HTR-8/SVneo (cell line): ENCODE measurements at places on chromosomes 11 and 22.
A peak's percentile ranks its signal among the peaks of the same experiment; 100 is the strongest.

- no peak for DNase-seq
Observed at GRCh38 chr22:28279888-28280287, 360.8 kb upstream of the PITPNB start.

DNA sequence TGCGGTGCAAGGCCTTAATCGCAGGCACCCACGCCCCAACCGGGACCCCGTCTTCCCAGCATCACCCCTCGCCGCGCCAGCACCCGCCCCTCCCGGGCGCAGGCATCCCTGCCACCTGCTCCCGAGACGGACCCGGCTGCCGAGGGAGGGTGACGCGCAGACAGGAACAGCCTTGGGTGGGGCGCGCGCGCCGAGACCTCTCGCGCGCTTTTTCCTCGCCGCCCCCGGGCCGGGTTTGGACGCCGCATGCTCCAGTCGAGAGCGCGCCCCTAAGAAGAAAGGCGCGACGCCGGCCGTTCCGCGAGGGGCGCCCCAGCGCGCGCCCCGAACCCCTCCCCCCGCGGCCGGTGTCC is 504 bp downstream of the CFL1 start:
- no peak for DNase-seq

DNA sequence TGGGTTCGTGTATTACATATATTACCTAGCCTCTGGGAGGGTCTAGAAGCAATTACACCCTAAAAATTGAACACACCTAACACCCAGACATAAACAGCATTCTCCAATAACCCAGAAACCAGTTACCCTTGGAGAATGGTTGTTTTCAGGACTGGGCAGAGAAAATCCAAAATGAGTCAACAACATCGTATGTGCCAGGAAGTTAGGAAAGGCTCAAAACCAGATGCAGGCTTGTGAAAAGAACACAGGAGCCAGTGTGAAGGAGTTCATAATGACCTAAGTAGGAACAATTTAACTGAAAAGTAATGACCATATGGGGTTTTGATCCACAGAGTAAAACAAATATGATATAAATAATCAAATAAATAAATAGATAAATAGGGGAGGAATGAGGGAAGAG is 5.1 kb upstream of the CLPB start:
- no peak for DNase-seq

DNA sequence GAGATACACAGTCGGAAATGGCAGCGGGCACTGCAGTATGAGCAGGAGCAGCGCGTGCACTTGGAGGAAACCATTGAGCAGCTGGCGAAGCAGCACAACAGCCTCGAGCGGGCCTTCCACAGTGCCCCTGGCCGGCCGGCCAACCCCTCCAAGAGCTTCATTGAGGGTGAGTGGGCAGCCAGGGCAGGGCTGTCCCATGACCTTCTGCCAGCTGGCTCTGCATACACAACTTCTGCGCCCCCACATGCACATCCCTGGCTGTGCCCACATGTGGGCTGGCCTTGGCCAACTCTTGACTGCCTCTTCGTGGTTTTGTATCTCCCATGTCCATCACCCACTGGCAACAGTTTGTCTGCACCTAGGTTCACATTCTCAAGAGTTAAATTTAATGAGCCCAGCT is 81.1 kb downstream of the MORC2 start:
- DNase-seq, result no peak

DNA sequence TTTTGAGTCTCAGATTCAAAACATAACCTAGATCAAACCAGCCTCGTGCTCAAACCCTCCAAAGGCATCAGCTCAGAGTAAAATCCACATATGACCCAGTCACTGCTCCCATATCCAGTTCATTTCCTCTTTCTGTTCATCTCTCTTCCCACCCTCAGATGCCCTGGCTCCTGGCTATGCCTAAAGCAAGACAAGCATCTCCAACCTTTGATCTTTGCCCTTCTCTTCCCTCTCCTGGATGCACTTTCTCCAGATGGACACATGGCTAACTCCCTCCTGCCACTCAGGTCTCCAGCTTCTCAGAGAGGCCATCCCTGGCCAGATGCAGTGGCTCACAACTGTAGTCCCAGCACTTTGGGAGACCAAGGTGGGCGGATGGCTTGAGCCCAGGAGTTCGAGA is 14.3 kb upstream of the CREB3L1 start:
- DNase-seq, result no peak

DNA sequence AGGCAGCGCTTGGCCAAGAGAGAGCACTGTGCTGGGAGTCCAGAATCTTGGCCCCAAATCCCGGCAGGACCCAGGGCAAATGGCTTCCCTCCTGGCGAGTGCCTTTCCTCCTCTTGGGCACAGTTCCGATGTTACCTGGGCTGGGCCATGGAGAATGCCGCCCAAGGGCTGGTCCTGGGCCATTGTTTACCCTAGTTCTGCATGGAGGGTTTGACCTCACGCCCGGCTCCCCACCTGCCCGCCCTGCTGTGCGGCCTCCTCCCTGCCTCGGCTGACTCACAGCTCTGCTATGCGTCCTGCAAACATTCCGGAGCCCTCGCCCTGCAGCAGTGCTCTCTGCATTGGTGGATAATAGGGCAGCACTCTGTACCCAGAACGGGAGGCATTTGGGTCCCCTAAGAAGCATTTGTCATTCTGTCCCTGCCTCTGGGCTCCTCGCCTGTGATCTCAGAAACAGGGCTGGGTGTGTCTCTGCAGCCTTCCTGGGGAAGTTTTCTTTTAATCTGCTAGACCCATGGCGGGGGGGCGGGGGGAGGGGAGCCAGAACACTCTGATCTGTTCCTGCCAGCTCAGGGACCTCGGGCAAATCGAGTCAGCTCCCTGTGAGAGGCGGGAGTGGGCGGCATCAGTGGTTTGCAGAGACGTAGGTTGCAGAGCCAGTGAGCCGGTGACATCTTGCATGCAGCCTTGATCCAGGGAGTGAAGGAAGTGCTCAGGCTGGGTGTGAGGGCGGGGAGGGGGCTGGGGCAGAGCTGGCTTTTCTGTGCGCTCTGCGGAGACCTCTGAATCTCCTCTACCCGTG is 32.9 kb upstream of the SMIM38 start:
- DNase-seq, result peak; percentile 93

DNA sequence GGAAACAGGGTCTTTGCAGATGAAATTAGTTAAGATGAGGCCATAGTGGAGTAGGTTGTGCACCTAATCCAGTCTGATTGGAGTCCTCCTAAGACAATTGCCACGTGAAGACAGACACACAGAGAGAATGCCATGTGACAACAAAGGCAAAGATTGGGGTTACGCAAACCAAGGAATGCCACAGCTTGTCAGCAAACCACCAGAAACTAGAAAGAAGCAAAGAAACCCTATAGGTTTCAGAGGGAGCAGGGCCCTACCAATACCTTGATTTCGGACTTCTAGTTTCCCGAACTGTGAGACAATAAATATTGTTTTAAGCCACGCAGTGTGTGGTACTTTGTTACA is 8.2 kb upstream of the LAYN start:
- DNase-seq, result no peak

DNA sequence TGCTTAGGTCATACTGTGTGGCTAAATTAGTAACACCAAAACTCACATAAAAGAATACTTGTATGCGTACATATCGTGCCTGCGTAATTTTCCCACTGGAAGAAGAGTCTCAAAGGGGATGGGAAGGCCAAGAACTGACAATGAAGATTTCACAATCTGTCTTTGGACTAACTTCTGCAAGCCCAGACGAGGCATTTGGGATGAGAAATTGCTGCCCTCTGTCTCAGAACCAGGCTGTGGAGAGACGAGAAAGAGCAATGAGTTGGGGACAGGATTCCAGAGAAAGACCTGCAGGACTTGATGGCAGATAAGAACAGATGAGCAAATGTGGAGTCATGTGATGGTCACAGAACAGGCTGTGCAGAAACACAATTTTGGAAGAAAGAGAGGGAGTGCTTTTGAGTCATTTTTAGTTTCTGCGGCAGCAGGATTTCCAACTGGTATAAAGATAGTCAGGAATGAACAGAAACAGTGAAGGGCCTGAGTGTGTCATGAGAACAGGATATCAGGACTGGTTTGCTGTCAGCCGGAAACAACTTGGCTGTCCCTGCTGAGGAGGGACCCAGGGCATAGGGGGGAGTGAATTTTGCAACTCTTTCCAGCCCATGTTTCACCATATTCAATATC is 82.7 kb upstream of the CTSC start:
- DNase-seq, result no peak
